Left hindlimb (tissue), 1 donor: ENCODE measurements at places on chromosomes 12 and 14.

DNA sequence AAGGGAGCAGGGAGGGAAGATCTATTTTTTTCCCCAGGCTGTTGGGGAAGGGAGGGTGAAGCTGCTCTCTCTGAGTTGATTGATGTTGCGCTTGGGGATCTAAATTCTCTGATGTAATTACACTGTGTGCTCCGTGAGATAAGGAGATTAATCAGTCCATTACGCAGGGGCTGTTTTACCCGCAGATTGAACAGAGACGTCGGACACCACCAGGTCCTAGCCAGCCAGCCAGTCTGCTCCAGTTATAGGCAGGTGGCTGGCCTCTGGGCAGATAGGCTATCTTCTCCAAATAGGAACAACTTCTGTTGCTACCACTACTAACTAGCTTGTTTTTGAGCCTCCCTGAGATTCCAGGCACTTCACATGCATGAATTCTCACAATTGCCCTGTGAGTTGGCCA is 91.1 kb downstream of the SRRM4 start:
- DNase-seq: no peak

DNA sequence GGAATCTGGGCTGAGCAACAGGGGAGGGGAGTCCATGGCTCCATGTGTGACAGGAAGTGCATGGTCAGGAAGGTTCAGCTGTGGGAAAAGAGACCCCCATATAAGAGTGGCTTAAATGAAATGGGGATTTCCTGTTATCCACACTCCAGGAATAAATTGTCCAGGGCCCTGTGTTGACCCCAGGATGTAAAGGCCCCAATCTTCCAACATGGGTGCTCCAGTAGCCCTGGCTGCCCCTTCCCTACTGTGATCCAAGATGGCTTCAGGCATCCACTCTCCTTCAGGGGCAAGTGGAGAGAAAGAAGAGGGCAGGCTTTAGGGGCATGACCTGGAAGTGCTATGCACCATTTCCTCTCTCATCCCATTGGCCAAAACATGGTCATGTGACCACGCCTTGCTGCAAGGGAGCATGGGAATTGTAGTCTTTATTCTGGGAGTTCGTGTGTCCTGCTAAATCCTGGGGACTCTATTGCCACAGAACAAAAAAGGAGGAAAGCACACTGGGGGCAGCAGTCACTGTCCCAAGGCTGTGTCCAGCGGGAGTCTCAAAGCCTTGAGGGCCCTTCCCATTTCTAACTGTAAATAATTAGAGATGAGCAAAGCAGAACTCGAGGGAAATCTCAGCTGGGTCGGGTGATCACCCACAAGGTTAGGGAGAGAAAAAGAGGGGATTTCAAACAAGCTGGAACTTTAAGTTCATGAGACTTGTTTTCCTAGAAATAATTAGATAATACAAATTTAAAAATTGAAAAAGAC is 289.2 kb downstream of the ADGRD1 start:
- no peak for DNase-seq

- no peak for DNase-seq
These were observed 70.9 kb downstream of the GPR135 start for GRCh38 chr14:59394268-59394667.

DNA sequence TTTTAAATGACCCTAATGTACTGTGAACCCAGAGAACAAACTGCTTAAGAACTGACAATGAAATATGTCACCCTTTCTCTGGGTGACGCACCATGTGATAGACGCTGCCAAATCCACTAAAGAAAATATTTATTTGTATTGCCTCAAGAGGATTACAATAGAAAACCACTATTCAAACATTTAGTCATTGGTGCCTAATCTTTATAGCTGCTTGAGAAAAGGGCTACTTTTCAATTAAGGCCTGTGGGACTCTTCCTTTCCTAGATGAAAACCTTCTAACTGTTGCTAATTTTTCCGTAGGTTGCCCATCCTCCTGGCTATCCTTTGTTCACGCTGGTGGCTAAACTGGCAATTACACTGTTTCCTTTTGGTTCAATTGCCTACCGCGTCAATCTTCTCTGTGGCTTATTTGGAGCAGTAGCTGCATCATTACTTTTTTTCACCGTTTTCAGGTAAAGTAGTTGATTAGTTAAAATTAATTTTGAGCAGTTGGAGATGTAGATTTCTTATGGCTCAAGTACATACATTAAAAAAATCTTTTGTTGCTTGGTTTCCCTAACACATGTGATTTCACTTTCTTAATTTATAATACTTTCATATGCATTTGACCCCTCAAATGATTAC is 6.0 kb downstream of the TMEM260 start:
- DNase-seq: no peak

DNA sequence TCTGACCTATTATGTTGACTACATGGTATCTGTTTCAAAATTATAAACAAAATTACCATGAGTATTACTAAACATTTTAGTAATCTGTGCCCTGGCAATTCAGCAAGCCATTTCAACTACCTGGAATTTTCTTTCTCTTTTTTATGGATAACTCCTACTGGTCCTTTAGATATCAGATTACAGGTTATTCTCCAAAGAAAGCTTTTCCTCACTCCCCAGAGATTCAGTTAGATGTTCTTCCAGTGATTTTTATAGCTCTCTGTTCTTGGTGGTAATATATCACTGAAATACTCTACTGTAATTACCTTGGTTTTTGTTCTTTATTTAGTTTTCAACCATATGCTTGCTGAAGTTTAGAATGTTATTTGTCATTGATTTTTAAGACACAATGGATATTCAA is 930.2 kb upstream of the FOXG1 start:
- DNase-seq: no peak

- DNase-seq: no peak
These were observed 318.1 kb downstream of the ZFP36L1 start for GRCh38 chr14:68474741-68475140.

- DNase-seq: no peak
These were observed 366.8 kb downstream of the VRK1 start for GRCh38 chr14:97164021-97164420.
